Fibroblast of skin of right biceps (primary cell): ENCODE measurements at places on chromosomes 5 and 9.

DNA sequence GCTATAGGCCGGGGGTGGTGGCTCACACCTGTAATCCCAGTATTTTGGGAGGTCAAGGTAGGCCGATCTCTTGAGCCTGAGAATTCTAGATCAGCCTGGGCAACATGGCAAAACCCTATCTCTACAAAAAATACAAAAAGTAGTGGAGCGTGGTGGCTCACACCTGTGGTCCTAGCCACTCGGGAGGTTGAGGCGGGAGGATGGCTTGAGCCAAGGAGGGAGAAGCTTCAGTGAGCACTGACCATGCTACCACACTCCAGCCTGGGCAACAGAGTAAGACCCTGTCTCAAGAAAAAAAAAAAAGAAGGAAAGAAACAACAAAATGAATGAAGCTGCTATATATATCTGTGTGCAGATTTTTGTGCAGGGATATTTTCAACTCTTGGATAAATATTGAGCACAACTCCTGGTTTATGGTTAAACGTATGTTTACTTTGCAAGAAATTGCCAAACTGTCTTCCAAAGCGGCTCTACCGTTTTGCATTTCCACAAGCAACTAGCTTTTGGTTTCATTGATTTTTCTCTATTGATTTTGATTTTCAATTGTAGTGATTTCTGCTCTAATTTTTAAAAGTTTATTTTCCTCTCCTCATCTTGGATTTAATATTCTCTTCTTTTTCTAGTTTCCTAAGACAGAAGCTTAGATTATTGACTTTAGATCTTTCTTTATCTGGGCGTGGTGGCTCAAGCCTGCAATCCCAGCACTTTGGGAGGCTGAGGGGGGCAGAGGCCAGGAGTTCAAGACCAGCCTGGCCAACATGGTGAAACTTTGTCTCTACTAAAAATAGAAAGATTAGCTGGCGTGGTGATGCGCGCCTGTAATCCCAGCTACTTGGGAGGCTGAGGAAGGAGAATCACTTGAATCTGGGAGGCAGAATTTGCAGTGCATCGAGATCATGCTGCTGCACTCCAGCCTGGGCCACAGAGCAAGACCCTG, 49.2 kb downstream of the SPIN1 start:
- DNase-seq, result no peak

- no peak for DNase-seq
Observed at GRCh38 chr9:94677929-94678328, 38.6 kb upstream of the FBP1 start.

- peak; percentile 35 for DNase-seq
Observed at GRCh38 chr5:131221888-131222287, 42.0 kb upstream of the CDC42SE2 start.

DNA sequence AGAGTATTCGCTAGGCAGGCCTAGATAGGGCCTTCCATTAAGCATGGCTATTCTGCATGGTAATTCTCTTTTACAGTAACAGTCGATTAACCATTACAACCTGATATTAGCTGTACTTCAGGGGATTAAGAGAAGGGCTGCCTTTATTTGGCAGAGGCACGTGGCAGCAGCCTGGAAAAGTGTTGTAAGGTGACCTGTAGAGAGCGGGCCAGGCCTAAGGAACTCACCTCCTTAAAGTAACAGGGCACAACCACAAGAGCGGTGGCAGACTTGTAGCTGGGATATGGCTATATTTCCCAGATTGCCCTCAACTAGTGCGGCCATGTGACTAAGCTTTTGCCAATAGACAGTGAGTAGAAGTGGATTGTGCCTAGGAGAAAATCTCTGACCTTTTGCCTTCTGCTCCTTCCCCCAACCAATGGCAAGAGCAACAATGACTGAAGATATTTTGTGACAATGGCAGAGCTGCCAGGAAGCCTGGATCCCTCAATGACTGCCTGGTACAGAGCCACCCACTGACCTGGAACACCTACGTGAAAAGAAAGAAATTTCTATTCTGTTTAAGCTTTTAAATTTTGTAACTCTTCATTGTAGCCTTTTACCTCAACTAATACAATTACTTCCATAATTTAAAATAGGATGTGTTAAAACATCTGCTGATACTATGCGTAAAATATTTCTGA, 18.9 kb upstream of the ANKRD34B start:
- DNase-seq, result no peak

GRCh38 chr5:133698259-133698554, 85.9 kb upstream of the FSTL4 start:
- DNase-seq, result no peak

DNA sequence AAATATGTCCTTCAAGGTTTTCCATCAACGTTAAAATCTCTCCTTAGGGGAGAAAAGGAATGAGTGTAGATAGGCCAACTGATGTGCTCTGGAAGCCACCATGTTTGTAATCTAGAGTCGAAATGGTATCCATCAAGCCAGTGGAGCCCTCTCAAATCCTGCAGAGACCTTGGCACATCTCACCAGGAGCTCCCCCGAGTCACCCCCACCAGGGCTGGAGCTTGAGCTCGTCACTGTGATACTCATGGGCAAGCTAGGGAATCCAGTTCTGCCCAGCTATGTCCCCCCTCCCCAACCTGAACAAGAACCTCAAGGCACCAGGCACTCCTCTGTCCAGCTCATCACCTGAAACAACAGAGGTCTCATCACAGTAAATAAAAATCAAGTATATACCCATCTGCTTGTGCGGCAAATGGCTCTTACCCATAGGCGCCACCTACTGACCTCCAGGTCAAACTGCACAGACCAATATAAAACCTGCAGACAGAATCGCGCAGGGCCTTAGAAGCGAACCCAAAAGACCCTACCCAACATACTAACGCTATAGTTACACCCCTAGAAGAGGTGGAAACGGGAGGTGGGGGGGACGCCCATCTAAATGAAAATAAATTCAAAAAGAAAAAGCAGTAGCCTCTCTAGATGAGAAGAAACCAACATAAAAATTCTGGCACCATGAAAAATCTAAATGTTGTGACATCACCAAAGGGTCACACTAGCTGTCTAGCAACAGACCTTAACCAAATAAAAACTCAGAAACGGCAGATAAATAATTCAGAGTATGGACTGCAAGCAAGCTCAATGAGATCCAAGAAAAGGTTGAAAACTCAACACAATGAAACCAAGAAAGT, 75.0 kb downstream of the TTC39B start:
- DNase-seq, result peak; percentile 24

GRCh38 chr9:127683723-127684122, 23.1 kb upstream of the CFAP157 start:
- DNase-seq, result peak; percentile 62

DNA sequence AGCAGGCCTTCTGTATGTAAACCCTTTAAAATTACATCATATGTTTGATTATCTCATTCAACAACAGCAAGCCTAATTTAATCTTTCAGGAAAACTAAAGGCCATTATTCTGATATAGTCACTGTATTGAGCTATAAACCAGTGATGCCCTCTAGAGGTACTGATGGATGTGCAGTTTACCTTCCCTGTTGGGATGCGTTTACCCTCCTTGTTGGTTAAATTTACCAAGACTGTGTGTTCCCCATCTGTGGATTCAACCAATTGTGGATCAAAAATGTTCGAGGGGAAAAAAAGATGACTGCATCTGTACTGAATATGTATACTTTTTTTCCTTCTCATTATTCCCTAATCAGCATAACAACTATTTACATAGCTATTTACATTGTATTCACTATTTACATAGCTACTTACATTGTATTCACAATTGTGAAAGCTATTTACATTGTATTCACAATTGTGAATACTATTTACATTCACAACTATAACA, 3.7 kb upstream of the BAAT start:
- DNase-seq, result no peak

DNA sequence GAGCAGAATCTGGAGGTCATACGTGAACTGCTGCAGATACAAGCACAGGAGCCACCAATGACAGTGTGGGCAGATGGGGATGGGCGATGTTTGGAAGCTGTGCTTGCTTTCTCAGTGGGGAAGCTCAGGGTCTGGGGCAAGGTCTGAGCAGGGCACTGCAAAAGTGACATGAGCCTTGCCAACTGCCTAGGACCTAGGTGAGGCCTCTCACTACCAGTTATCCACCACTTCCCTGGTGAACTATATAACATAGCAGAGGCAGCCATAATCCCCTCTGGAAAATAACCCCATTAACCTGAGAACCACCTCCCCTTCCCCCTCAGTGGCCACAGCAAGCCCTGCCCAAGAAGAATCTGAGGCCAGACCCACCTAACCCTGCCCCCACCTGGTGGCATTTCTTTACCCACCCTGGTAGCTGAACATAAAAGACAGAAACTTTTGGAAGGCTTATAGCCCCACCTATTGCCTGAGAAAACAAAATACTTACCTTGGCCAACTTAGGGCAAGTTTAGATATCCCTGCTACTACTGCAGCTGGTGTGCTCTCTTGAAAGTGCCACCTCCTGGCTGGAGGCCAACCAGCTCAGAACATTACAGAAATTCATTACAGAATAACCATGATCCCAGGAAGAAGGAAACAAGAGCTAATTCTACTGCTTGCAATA, 18.8 kb upstream of the SPEF2 start:
- no peak for DNase-seq

- no peak for DNase-seq
Observed at GRCh38 chr9:112382066-112382465, 2.2 kb downstream of the HSDL2 start.

- DNase-seq, result no peak
Observed at GRCh38 chr9:118271936-118272335, 567.7 kb downstream of the TLR4 start.

GRCh38 chr5:138408023-138408422, 30.8 kb upstream of the REEP2 start:
- DNase-seq, result no peak

GRCh38 chr9:100515578-100516494, 42.9 kb downstream of the TMEFF1 start:
- DNase-seq, result peak; percentile 4

- no peak for DNase-seq
Observed at GRCh38 chr5:67969631-67970030, 245.9 kb upstream of the PIK3R1 start.

- no peak for DNase-seq
Observed at GRCh38 chr5:150059623-150060022, 26.7 kb downstream of the CSF1R start.

GRCh38 chr9:106693558-106693957, 169.4 kb upstream of the ZNF462 start:
- DNase-seq, result no peak

GRCh38 chr5:123951582-123951977, 439.6 kb downstream of the CSNK1G3 start:
- peak; percentile 95 for DNase-seq

DNA sequence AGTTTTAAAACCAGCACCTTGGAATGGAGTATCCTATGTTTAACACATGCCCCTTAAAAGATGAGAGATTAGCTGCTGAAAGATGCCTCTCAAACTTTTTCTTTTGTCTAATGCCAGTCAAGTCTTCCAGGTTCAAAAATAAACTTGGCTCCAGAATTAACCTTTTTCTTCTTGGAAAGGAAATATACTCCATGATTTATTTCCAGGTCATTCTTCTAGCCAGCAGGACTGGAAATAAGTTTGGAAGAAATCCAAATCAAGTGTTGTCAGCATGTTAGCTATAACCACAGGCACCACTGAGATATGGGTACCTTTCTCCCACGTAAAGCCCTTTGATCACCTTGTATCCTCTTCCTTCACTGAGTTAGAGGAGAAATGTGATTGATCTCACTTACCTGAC, 56.1 kb downstream of the NLN start:
- no peak for DNase-seq

DNA sequence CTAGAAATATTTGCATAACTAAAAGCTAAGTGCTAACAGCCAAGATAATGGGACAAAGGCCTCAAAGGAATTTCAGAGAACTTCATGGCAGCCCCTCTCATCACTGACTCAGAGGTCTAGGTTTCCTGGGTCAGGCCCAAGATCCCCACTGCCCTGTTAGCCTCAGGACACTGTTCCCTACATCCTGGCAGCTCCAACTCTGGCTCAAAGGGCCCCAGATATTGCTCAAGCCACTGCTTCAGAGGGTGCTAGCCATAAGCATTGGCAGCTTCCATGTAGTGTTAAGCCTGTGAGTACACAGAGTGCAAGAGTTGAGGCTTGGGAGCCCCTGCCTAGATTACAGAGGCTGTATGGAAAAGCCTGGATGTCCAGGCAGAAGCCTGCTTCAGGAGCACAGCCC, 998.1 kb downstream of the TLE1 start:
- no peak for DNase-seq

- DNase-seq, result no peak
Observed at GRCh38 chr5:6274846-6275543, 103.4 kb downstream of the MED10 start.

DNA sequence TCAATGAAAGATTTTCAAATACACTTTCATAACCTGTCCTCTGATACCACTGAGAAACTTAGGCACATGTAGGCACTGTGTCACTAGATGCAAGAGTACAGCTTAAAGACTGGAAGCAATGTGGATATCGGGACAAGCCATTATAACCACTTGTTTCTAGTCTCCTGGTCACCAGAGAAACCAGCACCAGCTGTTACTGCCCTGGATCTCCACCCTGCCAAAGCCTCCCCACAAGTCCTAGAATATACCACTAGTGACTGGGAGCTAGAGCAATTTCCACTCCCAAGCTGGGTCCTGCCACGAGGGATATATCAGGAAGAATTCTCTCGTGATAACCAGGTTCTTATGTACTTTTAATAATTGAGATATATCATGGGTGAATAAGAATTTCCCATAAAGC, 19.5 kb downstream of the REEP5 start:
- DNase-seq, result no peak

DNA sequence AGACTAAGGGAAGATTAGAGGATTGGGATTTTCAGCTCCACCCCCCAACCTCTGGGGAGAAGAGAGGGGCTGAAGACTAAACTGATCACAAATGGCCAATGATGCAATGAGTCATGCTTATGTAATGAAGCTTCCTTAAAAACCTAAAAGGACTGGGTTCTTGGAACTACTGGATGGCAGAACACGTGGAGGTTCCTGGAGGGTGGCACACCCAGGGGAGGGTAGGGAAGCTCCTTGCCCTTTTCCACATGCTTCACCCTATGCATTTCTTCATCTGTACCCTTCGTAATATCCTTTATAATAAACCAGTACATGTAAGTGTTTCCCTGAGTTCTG, 48.6 kb downstream of the ARHGEF28 start:
- DNase-seq, result no peak

DNA sequence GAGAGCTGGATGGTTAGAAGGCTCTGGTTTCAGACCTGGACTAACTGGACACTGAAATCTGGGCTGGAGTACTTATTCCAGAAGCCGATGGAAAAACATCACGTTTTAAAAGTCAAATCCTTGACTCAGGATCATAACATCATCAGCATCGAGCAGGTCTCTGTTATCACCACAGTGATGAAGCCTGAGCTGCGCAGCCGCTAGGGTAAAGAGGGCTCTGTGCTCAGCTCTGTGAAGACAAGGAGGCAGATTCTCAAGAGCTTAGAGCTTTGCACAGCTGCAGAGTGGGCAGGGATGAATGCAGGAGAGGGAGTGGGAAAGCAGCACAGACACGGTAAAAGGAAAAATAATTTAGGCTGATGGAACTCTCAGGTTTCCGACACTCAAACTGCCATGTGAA, 208.8 kb upstream of the TAS2R1 start:
- no peak for DNase-seq

DNA sequence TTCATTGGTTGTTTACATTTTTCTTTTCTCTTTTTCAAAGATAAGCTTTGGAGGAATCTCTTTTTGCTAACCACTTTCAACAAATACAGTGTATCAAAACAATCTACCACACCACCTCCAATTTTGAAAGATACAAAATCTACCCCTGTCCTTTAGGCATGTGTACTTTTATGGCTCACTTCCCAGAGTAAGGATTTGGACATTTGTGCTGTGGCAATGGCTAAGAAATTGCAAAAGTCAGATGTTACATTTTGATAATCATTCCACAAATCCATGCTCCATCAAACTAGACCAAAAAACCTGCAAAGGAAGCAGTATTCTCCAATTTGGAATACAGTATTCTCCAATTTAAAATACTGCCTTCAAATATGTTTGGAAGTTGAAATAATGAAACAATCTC, 204.9 kb downstream of the MCTP1 start:
- DNase-seq, result no peak
